ENCODE measurements at places on chromosomes 4 and X.

GRCh38 chr4:182385897-182386296 is 142.7 kb downstream of the TENM3 start:
- no peak for DNase-seq

- DNase-seq = no peak
Observed at GRCh38 chrX:120269373-120270035, 18.9 kb downstream of the ZBTB33 start.

GRCh38 chrX:15751155-15751819 is 13.2 kb downstream of the CA5B start:
- DNase-seq = no peak

DNA sequence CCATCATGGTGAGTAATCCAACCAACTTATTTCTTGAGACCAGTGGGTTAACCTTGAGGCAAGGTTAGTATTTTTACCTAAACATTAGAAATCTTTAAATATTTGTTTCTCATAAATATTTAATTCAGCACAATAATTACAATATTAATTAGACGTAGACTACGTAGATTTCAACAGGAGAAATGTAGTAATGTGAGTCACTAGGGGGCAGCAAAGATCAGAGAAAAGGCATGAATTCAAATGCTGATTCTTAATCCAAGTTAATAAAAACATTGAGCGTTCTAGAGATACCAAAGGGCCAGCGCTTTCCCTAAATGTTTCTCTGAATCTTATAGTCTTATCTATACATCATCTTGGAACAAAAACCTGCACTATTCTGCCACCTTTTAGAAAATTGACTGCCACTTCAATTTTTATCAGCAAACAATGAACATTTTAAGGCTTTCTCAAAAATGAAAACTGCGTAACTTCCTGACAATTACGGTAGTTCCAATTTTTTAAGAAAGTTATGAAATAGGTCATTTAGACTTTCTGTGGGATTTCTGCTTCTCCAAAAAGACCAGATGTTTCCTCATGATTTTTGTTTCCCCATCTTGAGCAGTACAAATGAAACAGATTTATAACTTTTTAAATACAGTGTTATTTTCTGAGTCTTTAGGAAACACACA is 180.7 kb downstream of the GASK1B start:
- no peak for DNase-seq

GRCh38 chrX:15939737-15940136 is 85.1 kb upstream of the AP1S2 start:
- no peak for DNase-seq

- no peak for DNase-seq
Observed at GRCh38 chr4:150782311-150782710, 200.4 kb downstream of the MAB21L2 start.
